ENCODE measurements at places on chromosomes 3 and 15.

DNA sequence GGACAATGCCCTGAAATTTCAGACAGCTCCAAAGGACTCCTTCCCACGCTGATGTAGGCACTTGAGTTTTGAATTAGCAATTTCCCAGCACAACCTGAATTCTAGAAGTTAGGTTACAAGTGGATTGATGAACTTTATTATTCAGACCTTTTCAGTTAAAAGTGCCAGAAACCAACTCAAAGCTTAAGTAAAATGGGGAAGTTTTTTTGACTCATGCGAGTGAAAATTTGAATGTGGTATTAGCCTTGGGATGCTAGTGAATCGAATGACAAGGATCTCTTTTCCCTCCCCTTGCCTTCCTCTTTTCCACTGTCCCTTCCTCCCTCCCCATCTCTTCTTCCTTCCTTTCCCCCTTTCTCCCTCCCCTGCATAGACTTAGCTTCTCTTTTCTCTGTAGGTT is 295.1 kb upstream of the PROK2 start:
- no peak for DNase-seq

DNA sequence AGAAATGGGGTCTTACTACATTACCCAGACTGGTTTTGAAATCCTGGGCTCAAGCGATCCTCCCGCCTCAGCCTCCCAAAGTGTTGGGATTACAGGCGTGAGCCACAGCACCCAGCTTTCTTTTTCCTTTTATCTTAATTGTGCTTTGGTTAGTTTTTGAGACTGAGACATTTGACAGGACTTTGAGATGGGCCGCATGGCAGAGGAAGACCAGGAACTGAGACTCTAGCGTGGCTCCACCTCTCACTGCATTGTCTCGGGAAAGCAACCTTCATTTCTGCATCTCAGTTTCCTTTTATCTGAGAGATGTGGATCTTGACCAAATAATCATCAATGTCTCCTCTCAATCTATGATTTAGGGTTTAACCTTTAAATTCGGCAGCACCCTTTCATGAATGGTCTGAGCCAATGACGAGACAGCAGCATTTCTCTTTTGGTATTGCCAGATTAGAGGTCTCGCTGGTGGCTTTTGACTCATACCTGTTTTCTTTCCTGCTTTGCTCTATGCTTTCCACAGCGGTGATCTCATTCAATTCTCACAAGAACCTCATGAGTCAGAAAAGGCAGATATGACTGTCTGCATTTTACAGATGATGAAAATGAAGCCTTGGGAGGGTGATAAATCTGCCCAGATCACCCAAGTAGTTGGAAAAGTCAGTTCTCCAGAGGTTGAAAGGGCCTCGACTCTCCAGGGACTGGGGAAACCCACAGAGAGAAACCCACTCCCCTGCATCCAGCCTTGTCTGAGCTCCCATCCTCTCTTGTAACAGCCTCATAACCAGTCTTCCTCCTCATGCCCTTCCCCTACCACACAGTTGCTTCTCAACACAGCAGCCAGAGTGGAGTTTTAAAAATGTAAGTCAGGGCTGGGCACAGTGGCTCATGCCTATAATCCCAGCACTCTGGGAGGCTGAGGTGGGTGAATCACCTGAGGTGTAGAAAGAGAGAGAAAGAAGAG is 84.8 kb upstream of the FOXB1 start:
- DNase-seq = no peak

GRCh38 chr3:123369085-123369484 is 79.8 kb downstream of the ADCY5 start:
- no peak for DNase-seq

GRCh38 chr3:42117175-42118008 is 26.2 kb downstream of the TRAK1 start:
- no peak for DNase-seq

DNA sequence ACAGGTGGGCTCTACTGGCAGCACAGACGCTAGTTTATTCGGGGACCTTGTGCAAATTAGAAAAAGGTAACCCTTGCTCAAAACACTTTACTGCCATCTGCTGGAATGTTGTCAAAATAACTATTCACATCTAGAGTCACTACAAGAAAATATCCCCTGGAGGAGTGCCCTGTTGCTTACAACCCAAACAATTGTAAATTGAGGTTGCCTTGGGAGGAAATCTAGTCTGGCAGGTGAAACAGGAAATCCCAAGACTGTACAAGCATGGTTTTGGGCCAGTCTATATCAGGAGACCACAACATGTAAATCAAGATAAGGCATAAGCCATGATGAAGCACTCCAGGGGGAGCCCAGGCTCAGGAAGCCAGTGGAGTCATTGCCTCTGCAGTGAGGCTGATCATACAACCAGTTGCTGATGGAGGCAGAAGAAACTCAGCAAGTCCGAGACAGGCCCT is 136.8 kb upstream of the ACP3 start:
- DNase-seq = no peak

DNA sequence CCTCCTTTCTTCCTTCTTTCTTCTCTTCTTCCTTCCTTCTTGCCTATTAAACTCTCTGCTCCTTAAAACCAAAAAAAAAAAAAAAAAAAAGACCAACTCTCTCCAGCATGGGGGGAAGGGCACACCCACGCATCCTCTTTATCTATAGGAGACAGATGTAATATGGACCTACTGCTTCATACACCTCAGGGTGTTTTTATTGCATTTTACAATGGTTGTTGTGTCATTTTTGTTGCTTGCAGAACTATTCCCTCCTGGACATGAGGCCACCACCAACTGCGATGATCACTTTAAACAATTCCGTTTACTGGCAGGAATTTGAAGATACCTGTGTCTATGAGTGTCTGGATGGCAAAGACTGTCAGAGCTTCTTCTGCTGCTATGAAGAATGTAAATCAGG is 561.4 kb downstream of the GABRG3 start:
- DNase-seq = no peak

- no peak for DNase-seq
Measured at GRCh38 chr15:72044956-72045355, 73.0 kb downstream of the MYO9A start.

DNA sequence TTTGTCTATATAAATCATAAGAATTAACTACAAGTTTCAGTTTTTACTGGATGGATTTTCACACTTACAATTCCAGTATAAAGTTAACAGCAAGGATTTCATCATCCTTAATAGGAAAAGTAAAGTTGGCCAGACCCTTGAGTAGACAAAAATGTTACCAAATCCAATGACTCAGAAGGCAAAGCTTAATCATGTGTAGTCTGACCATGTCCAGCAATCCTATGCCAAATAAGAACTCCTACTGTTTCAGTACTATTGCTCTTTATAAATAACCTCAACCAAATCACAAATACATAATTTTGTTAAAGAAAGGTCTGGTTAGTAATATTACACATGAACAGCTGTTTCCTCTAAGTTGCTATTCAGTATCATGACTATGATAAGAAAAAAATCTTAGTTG is 35.0 kb downstream of the PLOD2 start:
- DNase-seq = no peak

GRCh38 chr3:25372167-25372566 is 55.9 kb upstream of the RARB start:
- DNase-seq = no peak

DNA sequence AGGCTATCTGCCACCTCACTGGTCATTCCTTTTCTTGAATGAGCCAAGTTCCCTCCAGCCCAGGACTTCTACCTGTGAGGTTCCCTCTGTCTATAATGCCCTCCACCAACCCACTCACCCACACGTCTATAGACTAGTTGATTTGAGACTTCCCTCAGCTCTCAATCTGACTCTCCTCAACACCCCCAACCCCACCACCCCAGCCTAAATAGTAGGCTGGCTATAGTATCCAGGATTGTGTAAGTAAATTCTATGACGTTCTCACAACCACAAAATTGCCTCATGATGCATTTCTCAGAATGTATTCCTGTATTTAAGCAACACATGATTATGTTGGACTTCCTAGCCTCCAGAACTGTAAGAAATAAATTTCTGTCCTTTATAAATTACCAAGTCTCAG is 2.2 kb downstream of the PLSCR1 start:
- DNase-seq = no peak

- no peak for DNase-seq
Measured at GRCh38 chr3:193928354-193929209, 207.4 kb upstream of the HES1 start.

DNA sequence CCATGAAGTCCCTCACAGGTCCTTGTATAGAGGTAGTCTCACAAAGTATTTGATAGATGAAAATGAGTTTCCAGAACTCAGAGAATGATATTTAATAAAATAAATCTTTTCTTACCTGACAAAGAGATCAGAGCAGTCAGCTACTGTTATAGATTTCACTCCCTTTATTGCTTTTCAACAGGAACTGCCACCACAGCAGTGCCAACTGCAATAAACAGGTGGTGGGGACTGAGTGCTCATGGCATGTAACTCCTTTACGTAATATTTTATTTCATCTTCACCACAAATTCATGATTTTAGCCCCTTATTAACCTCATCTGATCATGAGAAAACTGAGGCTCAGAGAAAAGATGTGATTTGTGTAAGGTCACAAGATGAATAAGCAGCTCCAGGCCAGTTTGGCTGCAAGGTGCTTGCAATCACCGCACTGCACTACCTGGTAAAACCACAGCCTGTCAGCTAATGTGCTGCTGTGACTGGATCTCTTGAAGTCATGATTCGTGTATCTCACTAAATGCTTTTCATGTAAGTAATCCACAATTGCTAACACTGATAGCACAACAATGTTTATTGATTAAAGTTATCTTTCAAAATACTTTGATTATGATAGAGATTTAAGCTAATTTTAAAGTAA is 78.8 kb downstream of the WNT5A start:
- DNase-seq = no peak

- DNase-seq = no peak
Measured at GRCh38 chr3:11641316-11641682, 2.4 kb downstream of the VGLL4 start.

DNA sequence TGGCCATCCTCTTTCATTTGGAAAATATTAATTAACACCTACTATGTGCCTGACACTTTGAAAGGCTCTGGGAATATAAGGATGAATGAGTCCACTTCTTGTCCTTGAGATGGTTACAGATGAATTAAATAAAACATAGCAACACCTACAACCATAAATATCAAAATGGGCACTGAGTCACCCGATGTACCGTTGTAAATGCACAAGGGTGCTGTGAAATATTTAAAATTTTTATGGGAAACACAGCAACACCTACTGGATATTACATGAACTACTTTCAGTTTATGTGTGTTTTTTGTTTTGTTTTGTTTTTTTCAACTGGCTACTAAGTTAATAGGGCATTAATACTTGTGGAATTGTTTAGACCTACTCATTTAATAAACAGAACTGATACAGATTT is 239.0 kb upstream of the NAALADL2 start:
- DNase-seq = no peak

- no peak for DNase-seq
Measured at GRCh38 chr3:184618811-184619210, 57.2 kb downstream of the EPHB3 start.

GRCh38 chr3:38567498-38567897 is 71.4 kb downstream of the EXOG start:
- DNase-seq = no peak

- DNase-seq = no peak
Measured at GRCh38 chr3:114128826-114129225, 50.0 kb downstream of the DRD3 start.

GRCh38 chr15:64970698-64971097 is 19.0 kb downstream of the SPG21 start:
- DNase-seq = no peak

- no peak for DNase-seq
Measured at GRCh38 chr15:82021992-82022391, 23.8 kb downstream of the MEX3B start.

DNA sequence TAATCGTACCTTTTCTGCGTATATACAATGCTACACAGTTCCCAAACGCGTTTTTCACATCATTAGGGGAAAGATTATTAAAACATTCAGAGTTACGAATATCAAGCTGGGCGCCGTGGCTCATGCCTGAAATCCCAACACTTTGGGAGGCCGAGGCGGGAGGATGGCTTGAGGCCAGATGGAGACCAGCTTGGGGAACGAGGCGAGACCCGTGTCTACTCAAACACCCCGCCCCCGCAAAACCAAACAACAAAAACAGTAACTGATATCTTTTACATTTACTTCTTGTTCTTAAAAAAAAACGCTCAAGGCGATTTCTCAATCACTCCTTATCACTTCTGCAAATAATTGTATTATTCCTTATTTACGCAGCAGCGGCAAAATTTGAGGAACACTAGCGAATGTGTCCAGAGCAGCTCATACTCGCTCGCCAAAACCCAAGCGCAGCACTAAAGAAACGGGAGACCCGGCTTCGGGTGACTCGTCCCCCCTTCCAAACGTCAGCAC is 1.2 kb downstream of the ZBTB11 start:
- DNase-seq = no peak

- DNase-seq = no peak
Measured at GRCh38 chr3:148600902-148601765, 96.6 kb upstream of the AGTR1 start.

GRCh38 chr3:98977520-98977919 is 76.0 kb upstream of the DCBLD2 start:
- no peak for DNase-seq

GRCh38 chr3:152236716-152237115 is 32.0 kb upstream of the MBNL1 start:
- no peak for DNase-seq

DNA sequence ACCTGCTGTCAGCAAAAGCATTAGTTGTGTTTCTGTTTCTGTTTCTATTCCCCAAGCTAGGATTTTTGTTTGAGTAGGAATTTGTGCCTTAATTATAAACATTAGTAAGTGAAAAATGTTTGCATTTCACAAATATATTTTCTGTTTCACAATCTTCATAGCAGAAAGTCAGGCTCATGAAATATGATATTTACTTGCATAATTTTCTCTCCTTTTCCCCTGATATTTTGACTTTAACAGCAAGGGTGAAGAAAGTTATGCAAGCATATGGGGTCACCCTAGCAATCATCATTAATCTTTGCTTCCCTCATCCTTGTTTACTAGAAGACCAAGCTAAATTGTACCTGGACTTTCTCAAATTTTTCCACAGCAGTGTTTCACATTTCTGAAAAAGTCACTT is 140.3 kb upstream of the SEMA6D start:
- no peak for DNase-seq

- no peak for DNase-seq
Measured at GRCh38 chr3:155106119-155106518, 26.0 kb downstream of the MME start.

DNA sequence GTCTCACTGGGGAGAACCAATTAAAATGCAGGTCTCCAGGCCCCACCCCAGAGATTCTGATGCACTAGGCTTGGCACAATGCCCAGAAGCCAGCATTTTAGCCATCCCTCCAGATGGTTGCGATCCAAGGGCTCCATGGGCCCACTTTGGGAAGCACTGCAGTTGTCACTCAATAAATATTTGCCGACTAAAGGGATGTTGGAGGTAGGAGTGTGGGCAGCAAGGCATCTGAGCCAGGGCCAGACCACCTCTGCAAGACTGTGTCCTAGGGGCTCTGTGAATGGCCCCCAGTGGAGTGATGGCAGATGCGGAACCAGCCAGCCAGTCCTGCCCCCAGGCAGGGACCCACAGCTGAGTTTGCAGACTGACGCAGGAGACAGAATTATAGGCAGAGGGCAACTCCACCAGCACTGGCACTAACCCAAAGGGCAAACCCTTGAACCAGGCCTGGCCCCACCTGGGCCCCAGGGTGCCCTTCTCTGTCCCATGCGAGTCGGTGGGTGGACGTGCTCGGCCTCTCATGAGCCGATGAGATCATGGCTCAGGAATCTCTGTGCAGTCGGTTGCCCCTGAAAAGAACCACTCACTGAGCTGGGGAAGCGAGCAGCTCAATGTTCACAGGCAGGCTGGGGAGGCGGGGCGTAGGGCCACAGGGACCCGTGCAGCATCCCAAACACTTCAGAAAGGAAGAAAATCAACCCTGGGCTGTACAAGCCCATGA is 49.7 kb downstream of the SEMA5B start:
- no peak for DNase-seq

All from activated CD4-positive, CD25-positive, alpha-beta regulatory T cell (primary cell).